Aorta (tissue), 5 donors: ENCODE measurements at places on chromosomes 2 and 18. TPM values are rescaled to one million over a fixed set of nuclear protein-coding genes. Genes with fewer than 3 reads are reported as not detected.

The NT5C1B gene
- total RNA-seq = not detected

DNA sequence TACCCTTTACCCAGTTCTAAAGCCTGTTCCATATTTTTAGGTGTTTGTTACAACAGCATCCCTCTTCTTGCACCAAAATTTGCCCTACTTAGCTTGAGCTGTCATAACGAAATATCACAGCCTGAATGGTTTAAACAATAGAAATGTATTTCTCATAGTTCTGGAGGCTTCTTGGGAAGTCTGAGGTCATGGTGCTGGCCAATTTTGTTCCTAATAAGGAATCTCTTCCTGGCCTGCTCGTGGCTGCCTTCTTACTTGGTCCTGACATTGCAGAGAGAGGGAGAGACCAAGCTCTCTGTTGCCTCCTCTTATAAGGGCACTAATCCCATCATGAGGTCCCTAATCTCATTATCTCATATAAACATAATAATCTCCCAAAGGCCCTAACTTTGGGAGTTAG lies 267.8 kb downstream of the PID1 start:
- no peak for DNase-seq

The MAP3K19 gene
- not detected for total RNA-seq

- no peak for DNase-seq
Observed at GRCh38 chr2:101732199-101732598, 34.7 kb downstream of the MAP4K4 start.

DNA sequence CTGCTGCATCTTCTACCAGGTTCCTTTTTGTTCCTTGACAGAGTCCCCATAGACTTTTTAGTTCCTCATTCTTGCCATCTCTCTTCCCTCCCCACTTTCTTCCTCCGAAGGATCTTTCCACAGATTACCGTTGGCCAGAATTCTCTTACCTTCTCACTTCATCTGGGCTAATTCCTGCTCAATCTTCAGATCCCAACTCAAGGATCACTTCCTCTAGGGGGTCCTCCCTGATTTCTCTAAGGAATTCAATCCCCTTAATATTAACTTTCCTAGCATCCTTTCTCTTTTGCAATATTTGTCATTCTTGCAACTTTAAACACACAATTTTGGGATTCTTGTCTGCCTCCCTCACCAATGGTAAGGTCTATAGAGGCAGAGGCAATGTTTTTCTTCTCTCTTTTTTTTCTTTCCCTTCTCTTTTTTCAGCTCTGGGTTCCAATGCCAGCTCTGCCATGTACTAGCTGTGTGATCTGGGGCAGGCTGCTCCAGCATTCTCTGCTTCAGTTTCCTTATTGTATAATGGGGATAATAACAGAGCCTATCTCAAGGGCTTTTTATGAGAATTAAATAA lies 5.4 kb upstream of the KCNE4 start:
- no peak for DNase-seq
